ENCODE measurements at places on chromosomes 11 and 22.

DNA sequence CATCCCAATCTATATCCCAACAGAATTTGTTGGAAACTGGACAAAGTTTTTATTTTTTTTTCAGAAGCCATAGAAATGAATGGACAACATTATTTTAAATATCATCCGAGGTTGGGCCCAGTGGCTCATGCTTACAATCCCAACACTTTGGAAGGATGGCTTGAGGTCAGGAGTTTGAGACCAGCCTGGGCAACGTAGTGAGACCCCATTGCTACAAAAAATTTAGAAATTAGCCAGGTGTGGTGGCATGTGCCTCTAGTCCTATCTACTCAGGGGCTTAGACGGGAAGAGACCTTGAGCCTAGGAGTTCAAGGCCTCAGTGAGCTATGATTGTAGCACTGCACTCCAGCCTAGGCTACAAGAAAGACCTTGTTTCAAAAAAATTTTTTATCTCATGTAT, 4.1 kb upstream of the SLC37A4 start:
- no peak for DNase-seq

DNA sequence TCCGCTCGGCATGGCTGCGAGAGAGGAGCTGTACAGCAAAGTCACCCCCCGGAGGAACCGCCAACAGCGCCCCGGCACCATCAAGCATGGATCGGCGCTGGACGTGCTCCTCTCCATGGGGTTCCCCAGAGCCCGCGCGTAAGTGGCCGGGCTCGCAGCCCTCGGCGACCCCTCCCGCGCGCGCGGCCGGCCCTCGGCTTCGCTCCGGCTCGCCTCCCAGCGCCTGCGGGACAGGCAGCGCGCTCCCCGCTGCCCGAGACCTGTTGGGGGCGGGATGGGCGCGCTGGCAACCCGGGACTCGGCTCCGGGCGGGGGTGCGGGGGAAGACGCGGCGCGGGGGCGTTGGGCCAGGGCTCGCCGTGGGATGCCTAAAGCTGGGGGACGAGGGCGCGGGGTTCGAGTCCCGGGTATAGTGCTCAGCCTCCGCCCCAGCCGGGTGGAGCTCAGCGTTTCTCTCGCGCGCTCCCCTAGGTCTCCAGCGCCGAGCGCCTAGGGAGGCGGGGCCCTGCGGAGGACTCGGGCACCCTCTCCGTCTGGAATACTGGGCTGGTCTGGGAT, 630 bp downstream of the UBASH3B start:
- no peak for DNase-seq

- DNase-seq, result no peak
Observed at GRCh38 chr11:68297812-68298658, 14.4 kb upstream of the LRP5 start.

DNA sequence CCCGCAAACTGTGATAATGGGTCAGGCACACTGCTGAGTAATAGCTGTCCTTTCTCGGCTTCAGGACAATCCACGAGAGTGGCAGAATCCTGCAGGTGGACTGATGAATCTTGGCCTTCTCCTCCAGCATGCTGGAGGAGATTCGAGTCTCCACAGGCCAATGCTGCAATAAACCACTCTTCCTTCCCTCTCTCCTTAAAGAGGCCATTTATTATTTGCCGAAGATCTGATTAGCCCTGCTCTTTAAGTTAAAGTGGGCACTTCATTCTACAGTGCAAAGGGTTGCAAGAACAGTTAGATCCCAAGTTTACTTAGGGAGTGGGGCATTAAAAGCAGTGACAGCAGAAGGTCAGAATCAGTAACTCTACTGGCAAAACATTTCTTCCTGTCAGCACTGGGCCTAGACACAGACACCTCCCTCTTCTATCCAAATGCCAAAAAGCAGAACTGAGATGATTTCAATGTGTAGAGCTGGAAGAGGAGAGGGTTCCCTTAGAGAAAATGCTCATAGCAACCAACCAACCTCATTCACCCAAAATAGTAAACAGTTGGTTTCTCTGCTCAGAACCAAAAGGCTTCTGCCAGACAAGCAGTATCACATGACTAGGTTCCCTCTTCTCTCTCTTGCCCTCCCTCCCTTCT, 121.7 kb downstream of the SGSM3 start:
- no peak for DNase-seq

- DNase-seq, result no peak
Observed at GRCh38 chr22:50675553-50676179, 3.0 kb downstream of the SHANK3 start.

- DNase-seq, result no peak
Observed at GRCh38 chr11:124891373-124891861, 6.2 kb downstream of the ROBO4 start.

DNA sequence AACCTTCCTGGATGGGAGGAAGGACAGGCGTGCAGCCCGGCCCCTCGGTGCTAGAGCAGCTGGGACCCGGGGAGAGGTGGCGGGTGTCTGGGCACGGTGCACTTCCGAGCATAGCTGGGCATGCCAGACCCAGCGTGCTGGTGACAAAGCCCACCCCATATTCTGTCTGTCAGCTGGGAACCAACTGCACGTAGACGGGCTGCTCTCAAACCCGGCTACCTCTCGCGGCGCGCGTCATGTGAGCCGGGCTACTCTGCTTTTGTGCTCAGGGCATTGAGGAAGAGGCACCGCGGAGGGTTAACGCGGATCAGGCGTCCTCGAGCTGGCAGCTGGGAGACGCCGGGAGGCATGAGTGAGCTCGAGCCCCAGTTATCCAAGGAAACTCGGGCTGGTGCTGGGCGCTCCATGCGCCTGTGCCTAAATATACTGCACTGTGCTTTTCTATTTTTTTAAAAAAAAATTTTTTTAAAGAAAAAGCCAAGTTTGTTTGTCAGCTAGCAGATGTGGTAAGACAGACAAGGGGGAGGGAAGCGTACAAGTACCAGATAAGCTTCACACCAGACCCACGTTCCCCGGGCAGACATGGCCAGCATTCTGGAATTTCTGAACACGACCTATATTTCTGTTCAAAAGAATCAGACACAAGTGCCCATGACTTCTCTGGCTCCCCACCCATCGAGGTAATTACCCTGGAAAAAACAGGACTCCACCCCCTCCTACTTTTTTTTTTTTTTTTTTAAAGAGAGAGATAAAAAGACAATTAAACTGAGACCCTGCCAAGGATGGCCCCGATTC, 425.6 kb downstream of the SHANK2 start:
- no peak for DNase-seq

DNA sequence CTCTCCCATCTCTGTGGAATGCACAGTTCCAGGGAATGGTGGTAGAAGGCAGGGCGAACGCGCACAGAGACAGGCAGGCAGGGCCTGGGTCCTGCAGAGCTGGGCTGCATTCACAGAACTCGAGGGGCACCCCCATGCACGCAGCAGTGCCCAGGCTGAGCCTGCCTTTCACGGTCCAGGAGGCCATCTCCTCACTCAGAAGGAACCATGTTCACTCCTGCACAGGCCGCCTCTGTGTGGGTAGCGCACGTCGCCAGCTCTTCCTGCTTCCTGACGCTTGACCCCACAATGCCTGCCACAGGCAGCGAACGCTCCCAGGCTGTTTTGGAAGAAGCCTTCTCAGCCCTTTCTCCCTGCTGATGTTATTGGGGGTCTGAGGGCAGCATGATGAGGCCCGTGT, 98.8 kb upstream of the BID start:
- no peak for DNase-seq

GRCh38 chr11:108111126-108111525, 10.2 kb upstream of the ACAT1 start:
- no peak for DNase-seq

GRCh38 chr11:4433856-4434255, 15.2 kb upstream of the OR52K2 start:
- no peak for DNase-seq

- no peak for DNase-seq
Observed at GRCh38 chr11:44344423-44344820, 34.5 kb upstream of the ALX4 start.

- DNase-seq, result no peak
Observed at GRCh38 chr11:41868606-41869005, 409.2 kb upstream of the LRRC4C start.

DNA sequence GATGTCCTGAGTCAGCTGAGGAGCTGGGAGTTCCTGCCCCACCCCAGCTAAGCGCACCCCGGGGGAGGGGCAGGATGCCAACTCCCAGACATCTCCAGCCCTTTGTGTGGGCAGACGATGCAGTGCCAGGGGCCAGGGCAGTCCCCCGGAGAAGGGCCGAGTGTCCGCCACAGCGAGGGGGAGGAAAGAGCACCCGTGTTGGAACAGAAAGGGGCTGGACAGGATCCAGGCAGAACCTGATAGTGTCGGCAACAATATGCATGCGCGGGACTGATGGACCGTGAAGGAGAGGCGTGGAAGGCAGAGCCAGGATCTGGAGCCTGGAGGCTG, 1434.7 kb downstream of the BRD1 start:
- DNase-seq, result no peak

DNA sequence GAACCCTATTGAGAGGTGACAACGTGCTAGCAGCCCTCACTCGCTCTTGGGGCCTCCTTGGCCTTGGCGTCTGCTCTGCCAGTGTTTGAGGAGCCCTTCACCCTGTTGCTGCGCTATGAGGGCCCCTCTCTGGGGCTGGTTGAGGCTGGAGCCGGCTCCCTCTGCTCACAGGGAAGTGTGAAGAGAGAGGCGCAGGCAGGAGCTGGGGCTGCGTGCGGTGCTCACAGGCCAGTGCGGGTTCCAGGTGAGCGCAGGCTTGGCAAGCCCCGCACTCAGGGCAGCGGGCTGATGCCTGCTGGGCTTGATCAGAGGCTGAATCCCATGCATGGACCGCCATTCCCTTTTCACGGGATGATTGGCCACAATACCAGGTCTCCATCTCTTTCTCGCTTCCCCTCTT, 90.7 kb downstream of the DLG2 start:
- DNase-seq, result no peak

DNA sequence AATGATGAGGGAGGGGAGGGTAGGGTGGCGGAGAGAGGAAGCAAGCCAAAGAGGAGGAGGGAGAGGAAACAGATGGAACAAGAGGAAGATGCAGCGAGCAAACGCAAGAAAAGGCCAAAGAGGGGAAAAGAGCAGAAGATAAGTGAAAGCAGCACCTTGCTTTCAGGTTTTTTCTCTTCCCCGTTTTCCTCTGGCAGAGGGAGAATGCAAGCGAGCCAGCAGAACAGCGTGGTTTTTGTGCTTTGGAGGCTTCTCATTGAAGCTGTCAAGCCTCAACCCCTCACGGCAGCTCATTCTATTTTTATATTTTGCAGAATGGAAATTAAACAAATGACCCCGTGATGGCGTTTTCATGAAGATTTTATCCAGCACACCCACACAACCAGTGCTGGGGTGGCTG, 67.1 kb upstream of the GRAMD1B start:
- no peak for DNase-seq

DNA sequence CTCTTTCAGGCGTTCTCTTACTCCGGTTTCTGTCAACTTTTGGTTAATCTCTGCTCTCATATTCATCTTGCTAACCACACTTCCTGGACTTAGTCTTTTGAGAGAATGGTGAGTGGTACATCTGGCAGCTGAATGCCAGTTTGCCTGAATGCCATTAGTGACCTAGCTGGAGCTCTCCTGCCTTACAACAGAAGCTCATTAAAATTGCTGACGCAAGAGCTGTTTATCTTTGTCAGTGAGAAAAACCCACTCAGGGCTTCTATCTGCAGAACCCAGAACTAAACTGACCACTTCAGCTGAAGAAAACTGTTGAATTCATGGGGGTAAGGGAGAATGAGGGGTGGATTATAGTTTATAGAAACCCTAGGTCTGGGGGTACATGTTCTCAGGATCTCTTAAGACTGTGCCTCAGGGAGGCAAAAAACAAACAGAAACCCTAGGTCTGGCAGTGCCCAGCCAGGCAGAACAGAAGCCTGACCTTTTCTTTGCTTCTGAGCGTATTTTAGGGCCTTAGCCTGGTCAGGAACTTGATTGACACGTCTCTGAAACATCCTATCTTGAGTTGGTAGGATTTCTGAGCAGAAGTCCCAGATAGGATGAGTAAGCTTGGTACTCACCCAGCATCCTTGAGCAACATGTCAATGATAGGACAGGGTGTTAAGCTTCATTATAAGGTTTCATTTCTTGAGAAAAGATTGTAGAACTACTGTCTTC, 52.8 kb upstream of the YWHAH start:
- DNase-seq, result no peak

DNA sequence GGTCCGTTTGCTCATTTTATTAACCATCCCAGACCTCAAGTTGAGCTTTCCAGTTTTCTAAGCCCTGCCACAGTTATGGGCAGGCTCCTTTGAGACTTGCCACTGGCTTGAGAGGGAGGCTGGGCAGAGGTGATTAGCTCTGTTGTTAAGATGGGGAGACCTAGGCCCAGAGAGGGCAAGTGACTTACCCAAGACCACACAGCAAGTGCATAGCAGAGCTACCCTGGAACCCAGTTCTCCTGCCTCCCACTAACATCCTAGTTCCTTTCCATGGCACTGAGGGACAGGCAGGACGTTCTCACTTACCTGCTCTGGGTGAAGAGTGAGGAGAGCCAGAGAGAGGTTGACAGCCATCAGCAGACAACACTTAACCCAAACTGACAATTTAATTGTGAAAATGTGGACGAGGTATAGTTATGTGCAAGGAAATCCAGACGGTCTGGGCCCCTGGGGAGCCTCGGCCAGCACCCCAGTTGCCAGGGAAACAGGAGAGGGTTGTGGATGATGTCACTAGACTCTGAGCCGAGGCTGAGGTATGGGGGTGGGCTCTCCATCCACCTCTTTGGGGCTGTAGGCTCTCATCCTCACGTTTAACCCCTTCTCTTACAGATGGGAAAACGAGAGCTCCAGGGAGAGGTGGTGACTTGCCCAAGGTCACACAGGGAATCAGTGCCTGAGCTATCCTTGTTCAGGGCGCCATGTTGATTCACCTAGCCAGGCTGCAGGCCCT, 12.3 kb upstream of the WNT11 start:
- DNase-seq, result no peak

- no peak for DNase-seq
Observed at GRCh38 chr11:86802601-86803051, 2.3 kb downstream of the PRSS23 start.

- DNase-seq, result no peak
Observed at GRCh38 chr11:69111624-69112542, 43.9 kb upstream of the SMIM38 start.

DNA sequence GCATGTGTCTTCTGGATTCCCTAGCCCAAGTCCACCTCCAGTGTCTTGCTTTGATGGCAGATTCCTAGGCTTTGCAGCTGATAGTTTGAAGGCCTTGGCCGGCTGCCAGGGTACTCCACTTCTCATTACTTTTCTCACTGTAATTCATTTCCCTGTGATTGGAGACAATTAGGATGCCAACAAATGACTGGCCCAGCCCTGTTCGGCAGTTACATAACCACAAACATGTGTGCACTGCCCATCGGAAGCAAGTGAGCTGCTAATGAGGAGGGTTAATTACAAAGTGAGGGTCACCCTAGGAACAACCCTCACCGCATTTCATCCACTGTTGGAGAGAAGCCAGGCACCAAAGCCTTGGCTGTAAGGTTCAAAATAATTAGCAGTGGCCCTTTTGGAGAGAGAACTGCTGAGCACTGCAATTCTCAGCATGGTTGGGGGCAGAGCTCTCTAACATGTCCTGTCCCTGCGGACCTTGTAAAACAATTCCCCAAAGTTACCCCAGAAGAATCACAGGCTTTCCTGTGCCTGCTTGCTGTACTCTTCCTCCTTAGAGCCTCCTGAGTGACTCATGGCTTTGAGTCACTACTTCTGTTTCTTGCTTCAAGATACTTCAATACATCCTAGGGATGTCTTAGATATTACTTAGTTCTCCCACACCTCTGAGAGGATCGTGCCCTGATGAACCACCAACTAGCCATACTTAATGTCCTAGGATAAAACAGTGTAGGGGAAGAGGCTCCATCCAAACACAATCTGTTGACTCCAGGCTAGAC, 109.7 kb upstream of the GALNT18 start:
- no peak for DNase-seq

All from GOT3 (cell line).